Stimulated activated CD4-positive, alpha-beta T cell treated with anti-CD3 and anti-CD28 coated beads, Interleukin-4, amount 100 ng/mL, for 48 hours (primary cell): ENCODE measurements at places on chromosomes 1 and 21.

DNA sequence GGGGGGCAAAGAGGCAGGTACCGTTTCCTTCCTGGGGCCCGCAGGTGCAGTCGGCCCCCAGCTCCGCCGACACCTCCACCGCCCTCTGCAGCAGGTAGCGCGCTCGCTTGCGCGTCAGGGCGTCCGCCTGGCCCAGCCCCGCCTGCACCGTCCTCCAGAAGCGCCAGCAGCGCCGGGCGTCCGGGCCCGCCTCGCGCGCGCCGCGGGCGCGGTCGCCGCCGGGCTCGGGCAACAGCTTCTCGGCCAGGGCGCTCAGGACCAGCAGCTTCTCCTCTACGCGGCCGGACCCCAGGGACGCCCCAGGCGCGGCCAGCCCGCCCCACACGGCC, 863 bp downstream of the TARBP1 start:
- DNase-seq: peak; percentile 60

DNA sequence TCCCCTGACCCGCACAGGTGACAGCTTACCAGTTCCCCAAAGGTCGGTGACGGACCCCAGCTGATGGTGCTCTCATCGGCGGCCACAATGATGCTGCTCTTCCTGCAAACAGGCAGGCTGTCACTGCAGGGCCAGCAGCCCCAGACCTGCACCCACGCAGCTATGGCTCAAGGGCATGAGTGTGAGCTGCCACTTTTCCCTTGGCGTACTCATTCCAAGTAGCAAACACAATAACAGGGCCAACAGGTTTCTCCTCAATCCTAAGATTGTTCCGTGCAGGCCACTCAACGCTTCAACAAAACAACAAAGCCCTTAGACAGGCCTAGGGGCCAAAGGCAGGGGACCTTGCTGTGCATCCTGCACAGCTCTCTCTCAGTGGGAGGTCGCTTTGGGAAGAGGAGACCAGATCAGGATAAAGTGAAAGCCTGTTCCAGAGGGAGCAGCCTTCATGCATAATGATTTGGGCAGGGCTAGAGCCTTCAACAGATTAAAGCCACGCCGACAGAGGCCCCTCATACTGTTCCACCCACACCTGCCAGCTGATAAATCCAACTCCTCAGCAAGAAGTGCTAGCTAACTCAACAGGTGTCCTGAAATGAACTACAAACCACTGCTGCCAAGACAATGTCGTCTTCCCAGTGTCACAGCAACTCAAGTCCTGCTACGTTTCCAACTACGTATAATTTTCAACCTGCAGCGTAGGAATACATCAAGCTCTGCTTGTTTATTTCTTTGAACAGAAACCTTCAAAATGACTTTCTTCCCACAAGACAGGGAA, 27.2 kb downstream of the RCC2 start:
- DNase-seq: no peak

DNA sequence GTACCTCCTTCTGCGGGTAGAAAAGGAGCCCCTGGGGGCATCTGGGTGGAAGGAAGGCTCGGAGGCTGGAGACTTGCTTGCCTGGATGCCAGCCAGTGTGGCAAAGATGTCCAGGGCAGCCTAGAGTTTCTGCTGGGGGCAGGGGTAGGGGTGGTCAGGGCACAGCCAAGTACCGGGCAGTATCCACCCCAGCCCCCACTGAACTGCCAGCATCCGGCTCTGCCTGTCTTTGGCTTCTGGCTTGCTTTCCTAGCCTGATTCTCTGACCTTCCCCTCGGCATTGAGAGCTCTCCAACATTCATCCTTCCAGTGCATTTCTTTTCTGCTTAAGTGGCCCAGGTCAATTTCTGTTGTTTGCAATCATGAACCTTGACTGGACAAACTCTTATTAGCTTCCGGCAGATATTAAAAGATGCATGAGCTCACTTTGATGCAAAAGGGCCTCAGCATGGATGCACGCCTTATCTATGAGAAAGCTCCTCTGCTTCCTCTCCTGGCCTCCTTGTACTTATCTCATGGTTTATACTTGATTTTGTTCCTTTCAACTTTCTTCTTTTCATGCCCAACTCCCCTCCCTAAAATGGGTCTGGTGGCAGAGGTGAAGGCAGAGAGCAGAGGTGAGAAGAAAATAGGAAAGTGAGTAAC, 116.9 kb downstream of the HLCS start:
- DNase-seq: no peak

GRCh38 chr1:206062464-206062863, 9.5 kb downstream of the RHEX start:
- no peak for DNase-seq

DNA sequence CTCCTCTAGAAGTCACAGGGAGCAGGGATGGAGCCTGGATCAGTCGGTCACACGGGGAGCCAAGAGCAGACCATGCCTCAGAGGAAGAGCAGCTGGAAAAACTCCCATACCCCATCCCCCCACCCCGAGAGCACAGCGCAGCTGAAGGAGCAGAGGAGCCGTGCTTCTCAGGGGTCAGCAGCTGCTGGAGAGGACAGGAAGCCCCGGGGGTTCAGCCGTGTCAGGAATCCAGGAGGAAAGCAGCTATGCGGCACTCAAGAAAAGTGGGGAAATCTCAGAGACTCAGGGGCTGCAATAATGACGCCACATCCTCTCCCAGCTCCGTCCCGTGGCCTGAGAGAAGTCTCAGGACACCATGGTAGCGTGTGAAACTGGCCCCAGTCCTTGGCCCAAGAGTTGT, 102.3 kb downstream of the NPHP4 start:
- no peak for DNase-seq

DNA sequence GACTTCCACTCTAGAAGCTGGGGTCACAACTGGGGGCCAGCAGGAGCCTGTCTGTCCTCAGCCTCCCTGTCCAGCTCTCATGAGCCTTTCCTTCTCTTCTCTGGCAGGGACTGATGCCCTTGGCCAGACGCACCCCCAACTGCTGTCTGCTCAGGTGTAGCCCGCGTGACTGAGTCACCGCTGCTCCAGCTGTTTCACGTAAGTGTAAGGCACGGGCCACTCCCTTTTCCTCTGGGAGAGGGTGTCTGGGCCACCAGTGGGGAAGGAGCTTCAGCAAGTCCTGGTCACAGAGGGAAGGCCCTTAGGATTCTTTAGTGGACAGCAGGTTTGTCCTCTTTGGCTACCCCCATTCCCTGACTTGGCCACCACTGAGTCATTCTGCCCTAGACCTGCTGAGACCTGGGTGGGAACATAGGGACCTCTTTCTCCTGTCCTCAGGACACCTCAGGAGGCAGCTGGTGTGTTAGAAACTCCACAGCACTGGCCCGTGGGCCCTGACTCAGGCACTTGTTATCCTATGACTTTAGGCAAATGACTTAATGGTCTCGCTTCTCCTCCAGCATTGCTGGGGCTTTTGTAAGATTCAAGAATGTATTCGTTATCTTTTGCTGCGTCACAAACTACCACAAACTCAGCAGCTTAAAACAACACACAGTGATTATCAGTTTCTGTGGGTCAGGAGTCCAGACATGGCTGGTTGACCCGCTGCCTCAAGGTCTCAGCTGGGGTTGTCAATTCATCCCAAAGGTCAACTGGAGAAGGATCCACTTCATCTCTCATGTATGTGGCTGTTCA, 64.8 kb downstream of the FAM163A start:
- DNase-seq: no peak

DNA sequence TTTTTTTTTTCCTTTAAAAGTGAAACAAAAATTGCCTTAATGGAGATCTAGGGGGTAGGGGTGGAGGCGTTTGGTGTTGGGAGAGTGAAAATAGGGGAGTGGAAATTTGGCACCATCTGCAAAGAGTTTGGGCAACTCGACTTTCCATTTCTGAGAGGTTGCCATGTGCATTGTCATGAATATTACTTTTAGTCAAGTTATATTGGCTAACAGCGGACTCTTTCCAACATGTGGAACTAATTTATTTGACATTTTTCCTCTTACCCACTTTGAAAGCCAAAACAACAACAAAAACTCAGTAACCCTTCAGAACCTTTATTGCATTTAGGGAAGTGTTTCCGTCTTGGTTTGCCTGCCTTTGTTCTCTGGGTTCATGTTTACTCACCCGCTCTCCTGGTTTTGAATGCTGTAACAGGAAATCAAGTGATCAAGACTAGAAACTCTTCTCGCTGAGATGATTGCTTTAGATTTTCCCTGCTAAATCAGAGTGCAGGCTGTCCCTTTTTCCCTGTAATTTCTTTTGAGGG, 70.4 kb downstream of the CACHD1 start:
- no peak for DNase-seq

DNA sequence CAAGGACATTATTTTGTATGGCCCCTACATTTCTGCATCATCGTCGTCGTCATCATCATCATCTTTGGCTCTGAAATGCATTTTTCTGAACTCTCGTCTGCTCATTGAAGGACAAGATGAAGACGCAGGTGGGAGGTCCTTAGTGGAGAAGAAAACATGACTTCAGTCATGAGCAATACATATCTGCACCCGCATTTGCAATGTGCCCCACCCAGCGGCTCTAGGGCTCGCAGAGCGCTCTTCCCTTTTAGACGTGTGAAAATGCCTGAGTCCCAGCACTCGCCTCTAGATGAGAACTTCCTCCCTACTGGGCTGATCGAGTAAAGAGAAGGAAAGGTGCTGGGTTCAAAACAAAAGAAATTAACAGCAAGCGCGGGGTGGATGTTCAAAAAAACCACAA, 10.1 kb downstream of the C1orf174 start:
- DNase-seq: no peak

- DNase-seq: peak; percentile 20
Observed at GRCh38 chr1:204746838-204747442, 61.4 kb upstream of the LRRN2 start.

- DNase-seq: no peak
Observed at GRCh38 chr1:91751275-91751674, 134.7 kb downstream of the TGFBR3 start.
